ENCODE measurements at places on chromosomes 4 and X.

DNA sequence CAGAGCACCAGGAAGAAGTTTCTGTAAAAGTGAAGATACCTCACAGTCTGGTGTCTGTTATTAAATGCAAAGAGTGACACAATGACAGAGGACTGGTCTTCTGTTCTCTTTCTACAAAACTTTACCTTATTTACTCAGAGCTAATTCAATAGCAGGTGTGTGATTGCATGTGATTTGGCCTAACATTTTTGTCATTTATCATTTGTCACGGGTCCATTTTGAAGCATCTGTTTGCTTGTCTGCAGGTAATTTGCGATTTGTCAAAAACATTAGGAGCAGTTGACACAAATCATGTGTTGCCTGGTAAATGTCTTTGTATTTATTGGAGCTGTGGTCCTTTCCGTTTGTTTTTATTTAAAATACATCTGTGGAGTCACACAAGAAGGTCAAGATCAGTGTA is 1232.4 kb downstream of the STIM2 start:
- DNase-seq = no peak

DNA sequence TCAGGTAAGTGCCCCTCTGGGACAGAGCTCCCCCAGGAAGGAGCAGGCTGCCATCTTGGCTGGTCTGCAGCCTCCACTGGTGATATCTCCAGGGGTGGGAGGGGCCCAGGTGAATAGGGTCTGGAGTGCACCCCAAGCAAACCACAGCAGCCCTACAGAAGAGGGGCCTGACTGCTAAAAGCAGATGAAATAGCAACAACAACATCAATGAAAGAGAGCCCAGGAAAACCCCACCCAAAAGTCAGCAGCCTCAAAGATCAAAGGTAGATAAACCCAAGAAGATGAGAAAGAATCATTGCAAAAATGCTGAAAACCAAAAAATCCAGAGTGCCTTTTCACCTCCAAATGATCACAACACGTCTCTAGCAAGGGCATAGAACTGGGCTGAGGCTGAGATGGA is 92.5 kb upstream of the PAGE3 start:
- DNase-seq = no peak

DNA sequence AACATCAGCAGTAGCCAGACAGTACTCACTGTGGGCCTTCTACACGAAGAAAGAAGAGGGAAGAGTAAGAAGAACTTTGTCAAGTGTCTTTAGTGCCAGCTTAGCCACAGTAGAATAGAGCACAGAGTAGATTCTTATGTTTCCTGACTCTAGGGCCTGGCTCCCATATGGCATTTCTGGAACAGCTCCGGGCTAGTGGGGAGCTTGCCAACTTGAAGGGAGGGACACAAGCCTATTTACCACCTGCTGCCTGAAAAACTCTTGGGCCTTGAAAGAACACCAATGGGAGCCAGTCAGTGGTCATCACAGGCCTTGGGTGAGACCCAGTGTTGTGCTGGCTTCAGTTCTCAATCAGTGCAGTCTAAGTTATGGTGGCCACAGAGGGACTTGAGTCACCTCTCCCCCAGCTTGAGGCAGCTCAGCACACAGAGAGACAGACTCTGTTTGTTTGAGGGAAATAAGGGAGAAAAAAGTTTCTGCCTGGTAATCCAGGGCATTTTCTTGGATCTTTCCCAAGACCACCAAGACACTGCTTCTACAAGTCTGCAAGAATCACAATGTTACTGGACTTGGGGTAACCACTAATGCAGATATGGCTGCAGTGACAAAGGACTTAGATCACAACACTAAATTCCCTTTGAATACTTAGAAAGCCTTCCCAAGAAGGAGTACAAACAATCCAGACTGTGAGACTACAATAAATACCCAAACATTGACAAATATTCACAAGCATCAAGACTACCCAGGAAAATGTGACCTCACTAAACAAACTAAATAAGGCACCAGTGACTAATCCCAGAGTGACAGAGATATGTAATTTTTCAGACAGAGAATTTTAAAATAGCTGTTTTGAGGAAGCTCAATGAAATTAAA is 261.0 kb upstream of the NDST3 start:
- DNase-seq = no peak

DNA sequence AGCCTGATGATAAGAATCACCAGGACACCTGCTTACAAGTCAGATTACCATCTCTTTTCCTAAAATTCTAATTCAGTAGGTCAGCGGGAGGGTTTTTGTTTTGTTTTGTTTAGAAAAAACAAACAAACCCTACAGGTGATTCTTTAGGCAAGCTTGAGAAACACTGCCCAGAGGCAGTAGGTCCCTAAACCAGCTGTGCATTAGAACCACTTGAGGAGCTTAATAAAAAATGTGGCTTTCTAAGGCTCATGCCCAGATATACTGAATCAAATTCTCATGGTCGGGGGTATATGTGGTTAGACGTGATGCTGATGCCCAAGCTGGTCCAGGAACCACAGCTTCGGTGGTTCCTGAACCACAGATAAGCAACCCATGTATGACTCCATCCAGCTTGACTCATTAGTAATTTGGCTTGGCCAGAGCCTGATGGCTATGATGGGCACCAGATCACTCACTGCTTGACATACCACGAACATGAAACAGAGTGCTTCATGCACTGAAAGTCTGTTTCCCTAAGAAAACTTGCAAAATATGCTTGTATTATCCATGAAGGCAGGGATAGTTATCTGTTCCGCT is 338.1 kb upstream of the F9 start:
- DNase-seq = no peak

GRCh38 chr4:152039023-152039481 is 278.2 kb upstream of the GATB start:
- DNase-seq = no peak

DNA sequence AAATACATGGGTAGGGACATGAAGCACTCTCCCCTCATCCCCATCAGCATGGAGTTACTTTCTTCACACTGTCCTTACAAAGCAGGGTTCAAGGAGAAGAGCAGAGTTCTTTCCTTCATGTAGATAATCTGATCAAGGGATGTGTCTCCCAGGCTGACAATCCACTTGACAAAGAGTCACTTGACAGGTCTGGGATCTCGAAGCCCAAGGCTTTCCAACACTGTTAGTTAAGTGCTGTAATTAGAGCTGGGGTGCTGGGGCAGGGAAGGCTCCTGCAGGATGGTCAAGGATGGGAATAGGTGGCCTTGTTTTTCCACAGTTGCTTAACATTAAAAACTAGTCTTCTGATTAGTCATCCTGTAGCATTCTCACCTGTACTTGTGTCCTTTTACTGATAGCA is 38.0 kb downstream of the CCNG2 start:
- no peak for DNase-seq

- DNase-seq = no peak
Measured at GRCh38 chrX:126847143-126847542, 27.6 kb downstream of the PRR32 start.

DNA sequence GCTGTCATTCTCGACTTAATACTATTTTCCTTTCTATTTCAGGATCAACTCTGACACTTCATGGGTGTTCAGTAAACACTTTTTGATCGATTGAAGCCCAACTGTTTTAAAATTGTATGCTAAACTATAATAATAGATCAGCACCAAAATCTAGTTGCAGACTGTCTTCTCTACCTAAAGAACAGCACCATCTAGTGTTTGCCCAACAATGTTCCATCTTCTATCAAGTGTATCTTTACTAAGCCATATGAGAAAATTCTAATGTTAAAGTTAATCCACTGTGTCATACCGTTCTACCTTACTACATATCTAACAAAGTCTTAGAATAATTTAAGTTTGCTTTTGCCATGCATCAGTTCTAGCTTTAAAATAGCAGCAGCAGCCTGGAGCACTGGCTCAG is 113.0 kb upstream of the PRDX4 start:
- DNase-seq = no peak

GRCh38 chr4:142248946-142249345 is 597.2 kb downstream of the INPP4B start:
- no peak for DNase-seq

DNA sequence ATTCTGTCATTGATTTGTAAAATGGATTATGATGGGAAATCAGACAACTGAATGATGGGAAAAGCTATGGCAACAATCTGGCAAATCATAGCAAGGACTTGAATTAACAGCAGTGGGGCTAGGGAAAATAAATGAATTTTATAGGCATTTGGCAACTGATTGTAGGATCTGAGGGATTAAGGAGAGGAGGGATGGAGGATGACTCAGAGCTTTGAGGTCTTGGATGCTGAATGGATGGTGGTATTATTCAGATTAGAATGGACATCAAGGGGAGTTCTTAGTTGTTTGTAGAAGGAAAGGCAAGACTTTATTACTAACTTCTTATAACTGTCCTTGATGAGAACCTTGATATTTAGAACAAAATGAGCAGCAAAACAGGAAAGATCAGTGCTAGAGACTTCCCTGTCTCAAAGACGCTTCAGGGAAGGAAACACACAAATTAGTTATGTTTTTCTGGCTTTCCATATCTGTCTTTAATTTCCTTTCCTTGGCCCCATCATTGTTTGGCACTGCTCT is 51.4 kb upstream of the HHIP start:
- DNase-seq = no peak

DNA sequence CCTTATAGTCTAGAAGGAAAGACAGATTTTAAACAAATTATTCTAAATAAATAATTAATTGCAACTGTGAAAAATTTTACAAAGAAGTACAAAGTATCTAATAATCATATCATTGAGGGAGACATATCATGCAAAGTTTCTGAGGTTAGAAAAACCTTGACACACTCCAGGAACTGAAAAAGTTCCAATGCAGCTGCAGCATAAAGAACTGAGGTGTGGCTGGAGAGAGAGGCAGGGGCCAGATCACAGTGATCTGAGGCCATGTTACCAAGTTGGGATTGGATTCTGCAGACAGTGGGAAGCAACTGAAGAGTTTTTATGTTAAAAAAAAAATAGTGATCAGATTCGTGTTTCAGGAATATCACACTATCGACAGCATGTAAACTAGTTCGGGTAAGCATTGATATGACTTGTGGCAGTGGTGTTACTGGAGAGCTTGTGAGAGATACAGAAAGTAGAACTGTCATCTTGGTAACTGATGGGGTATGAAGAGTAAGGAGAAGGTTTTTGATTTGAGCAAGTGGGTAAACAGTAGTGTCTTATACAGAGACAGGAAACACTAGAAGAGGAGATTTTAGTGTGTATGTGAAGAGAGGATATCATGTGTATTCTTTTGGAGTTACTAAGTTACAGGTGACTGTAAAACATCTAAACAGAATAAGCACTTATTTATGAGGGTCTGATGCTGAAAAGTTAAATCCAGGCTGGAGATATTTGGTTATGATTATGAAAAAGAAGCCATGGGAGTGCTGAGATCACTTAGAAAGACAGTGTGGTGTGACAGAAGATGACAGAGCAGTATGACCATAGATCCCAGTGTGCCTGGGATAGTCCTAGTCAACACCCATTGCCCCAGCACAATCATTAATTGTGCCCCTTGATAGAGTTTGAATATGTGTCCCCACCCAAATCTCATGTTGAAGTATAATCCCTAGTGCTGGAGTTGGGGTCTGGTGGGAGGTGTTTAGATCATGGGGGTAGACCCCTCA is 15.6 kb upstream of the SPRY1 start:
- no peak for DNase-seq

- DNase-seq = no peak
Measured at GRCh38 chrX:53280331-53281320, 758 bp downstream of the IQSEC2 start.

DNA sequence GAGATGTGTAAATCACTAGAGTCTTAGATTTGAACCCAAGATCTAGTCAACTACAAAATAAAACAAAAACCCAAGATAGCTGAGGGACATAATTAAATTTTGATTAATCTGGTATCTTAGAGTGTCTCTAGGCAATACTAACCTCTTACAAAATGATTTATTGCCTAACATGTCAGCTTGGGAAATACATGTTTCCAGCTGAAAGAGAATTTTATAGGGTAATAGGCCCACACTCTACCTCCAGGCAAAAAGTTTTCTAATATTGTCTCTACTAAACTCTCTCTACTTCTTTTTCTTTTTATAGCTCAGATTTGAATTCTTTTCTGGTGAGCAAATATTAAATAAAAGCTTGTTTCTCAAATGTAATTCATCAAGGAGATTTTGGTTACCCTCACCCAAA is 263.2 kb downstream of the IL15 start:
- DNase-seq = no peak

- no peak for DNase-seq
Measured at GRCh38 chr4:26576231-26576739, 7.6 kb upstream of the TBC1D19 start.

- no peak for DNase-seq
Measured at GRCh38 chr4:187274153-187274552, 550.5 kb upstream of the FAT1 start.

All from activated T-helper 1 cell treated with anti-CD3 and anti-CD28 coated beads, Interleukin-12 subunit alpha, Interleukin-12 subunit beta, Interleukin-2, Interleukin-4 antibody, amounts not matched to agents 30 ng/mL and 10 ng/mL and 1 ng/mL, durations not matched to agents 14 hours and 24 hours and 36 hours (primary cell).